ENCODE measurements at places on chromosomes 16 and 17. TPM values are rescaled to one million over a fixed set of nuclear protein-coding genes. Genes with fewer than 3 reads are reported as not detected.

DNA sequence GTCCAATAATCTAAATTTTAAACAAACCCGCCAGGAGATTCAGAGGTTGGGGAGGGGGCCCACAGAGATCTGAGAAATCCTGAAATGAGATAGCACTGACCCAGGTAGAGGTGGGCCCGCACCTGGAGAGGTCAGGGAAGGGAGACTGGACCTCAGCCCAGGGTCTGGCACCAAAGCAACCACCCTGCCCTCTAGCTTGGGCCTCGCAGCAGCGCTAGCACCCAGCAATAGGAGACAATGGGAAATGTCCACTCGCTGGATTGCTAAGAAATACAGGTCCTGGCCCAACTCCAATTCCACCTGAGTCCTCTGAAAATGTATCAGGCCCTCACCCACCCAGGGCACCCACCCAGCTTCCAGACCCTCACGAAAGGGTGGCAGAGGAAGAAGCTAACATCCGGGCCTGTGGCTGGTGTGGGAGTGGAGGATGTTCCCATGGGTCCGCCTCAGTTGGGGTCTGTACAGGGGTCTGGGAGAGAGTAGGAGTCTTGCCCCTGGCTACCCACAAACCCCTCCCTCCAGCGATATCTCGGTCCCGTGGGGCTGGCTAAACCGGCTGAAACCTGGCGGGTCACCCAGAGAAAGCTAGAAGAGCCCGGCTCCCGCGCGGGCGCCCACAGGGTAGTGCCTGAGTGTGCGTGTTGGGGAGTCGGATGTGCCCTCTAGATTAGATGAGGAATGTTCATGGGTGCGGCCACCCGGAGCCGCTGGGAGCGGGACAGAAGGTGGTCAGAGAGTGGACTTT, 1.1 kb downstream of the PLLP start:
- DNase-seq: no peak

- no peak for DNase-seq
These were observed 13.6 kb downstream of the HSD11B2 start for GRCh38 chr16:67444259-67445125.

DNA sequence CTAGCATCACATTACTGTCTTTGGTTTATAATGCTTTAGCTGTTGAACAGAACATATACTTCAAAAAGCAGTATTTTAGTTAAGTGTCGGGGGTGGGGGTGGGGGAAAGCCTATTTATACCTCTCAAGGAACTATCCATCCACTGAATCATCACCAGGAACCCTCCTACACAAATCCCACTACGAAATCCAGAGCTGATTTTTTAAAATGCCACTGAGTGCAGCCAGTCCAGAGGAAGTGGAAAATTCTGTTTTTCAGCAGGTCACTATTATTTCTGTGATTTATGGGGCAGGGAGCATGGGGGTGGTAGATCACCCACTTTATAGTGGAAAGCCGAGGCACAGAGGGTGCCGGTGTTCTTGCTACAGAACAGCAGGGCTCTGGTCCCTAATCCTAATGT, 284.1 kb downstream of the SOX9 start:
- DNase-seq: no peak

DNA sequence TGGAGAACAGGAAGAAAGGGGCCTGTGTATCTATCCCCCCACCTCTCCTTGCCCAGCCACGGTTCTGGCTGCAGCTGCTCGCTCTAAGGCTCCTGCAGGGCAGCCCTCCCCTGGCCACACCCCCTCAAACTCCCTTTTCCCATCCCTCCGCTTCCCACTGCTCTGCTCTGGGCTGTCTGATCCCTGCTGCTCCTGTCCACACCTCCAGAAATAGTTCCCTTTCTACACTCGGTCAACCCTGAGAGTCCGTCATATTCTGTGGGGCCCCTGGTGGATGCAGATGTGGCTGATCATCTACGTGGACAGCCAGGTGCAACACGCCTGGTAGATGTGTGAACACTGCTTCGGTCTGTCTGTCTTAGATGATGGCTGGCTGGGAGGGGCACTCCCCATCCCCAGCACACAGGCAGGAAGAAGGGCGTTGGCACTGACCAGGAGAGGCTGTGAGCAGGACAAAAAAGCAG, 19.3 kb upstream of the KRT19 start:
- no peak for DNase-seq

- DNase-seq: no peak
These were observed 13.1 kb downstream of the ZSCAN10 start for GRCh38 chr16:3085868-3086595.

DNA sequence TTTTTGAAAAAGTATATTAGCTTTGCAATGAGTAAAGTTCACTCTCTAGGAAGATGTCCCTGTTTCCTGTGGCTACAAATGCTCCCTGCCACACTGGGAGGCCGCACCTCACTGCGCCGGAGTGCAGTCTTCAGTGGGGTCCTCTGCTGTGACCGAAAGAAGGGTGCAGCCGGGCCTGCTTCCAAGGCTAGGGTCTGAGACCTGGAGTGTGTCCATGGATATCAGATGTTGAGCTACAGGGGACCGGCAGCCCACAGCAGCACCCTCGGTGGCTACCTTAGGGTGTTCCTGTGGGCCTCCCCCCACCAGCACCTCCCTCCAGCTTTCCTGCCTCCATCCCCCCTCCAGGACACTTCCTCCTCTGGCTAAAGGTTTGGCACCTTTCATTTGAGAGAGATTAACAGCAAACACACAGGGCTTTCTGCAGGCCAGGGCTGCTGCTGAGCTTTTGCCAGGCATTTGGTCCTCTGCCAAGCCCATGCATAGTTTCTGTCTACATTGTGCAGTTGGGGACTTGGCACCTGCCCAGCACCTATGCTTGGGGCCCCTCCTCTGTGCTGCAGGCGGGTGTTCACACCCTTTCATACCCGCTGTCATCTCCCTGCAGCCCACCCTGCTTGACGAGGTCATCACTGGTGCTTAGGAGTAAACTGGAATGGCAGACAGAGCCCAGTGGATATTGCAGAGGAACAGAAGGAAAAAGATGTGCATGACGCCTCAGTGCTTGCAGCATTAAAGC, 33.8 kb upstream of the CRISPLD2 start:
- peak; percentile 40 for DNase-seq

Gene VTN
- 0.14 TPM for total RNA-seq

Gene CLDN6
- not detected for total RNA-seq
